Mucosa of descending colon (tissue), 3 donors: ENCODE measurements at places on chromosomes 7 and 10.

GRCh38 chr10:132520177-132520811 lies 17.3 kb upstream of the INPP5A start:
- no peak for DNase-seq

GRCh38 chr7:87225696-87226095 lies 6.2 kb upstream of the TMEM243 start:
- DNase-seq = no peak

DNA sequence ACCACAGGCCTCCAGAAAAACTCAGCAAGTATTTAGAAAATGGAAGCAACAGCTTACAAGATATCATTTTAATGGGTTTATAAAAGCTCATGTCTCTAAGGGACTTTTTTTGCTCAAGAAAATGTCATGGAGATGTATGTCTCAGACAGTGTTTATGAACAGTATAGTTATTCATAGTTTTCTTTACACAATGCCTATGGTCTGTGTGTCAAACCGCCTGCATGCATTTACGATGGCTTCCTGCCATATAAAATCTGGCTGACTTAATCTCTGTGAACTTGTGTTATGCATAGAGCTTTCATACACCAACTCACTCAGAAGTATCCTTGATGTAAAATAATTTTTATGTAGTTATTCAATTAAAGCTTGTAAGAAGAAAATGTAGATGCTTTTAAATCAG lies 1314.2 kb upstream of the LRRTM3 start:
- DNase-seq = no peak

DNA sequence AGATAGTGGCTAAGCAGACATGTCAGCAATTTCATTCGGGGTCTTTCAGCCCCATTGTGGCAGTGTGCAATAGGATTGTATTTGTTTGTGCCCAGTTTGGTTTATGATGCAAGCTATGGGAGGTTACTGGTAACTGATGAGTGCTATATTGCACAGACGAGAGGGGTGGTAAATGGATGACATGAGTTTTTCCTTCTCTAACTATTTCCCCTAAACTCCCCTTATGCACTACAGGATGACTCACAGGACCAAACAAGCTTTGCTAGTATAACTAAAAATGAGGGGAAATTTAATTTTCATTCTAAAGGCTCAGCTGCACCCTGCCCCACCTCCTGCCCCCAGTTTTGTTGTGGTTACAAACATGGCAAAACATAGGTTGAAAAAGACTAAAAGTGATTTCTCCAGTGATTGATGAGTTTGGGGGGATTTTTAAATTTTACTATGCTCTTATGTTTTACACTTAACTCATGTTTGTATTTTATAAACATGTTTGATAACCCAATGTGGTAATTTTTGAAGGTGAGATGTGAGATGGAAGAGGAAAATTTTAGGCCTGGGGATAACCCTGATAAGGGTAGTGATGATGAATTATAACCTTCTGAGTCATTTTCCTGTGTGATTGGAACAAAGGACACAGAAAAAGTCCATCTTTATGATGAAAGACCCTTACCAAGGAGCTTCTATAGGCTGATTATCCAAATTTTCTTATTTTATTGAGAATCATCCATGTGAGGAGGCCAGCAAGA lies 60.8 kb upstream of the NAMPT start:
- no peak for DNase-seq

- DNase-seq = no peak
Measured at GRCh38 chr10:26197248-26197647, 19.3 kb upstream of the GAD2 start.

GRCh38 chr7:155355176-155355575 lies 57.5 kb downstream of the INSIG1 start:
- no peak for DNase-seq

- DNase-seq = no peak
Measured at GRCh38 chr7:27125986-27126394, 4.6 kb downstream of the HOXA4 start.

DNA sequence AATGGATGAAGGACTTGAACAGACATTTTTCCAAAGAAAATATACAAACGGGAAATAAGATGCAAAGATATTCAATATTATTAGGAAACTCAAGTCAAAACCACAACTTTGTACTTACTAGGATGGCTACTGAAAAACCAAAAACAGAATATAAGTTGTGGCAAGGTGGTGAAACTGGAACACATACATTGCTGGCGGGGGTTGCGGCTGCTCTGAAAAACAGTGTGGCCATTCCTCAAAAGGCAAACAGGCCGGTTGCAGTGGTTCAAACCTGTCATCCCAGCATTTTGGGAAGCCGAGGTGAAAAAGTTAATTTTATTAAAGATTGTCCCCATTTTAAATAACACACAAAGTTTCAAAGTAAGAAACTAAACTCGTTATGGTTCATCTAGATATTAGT lies 9.9 kb upstream of the ZNF713 start:
- DNase-seq = no peak

- peak; percentile 26 for DNase-seq
Measured at GRCh38 chr7:134932707-134933370, 53.5 kb upstream of the AGBL3 start.

- DNase-seq = no peak
Measured at GRCh38 chr7:118995350-118995749, 770.8 kb downstream of the ANKRD7 start.

DNA sequence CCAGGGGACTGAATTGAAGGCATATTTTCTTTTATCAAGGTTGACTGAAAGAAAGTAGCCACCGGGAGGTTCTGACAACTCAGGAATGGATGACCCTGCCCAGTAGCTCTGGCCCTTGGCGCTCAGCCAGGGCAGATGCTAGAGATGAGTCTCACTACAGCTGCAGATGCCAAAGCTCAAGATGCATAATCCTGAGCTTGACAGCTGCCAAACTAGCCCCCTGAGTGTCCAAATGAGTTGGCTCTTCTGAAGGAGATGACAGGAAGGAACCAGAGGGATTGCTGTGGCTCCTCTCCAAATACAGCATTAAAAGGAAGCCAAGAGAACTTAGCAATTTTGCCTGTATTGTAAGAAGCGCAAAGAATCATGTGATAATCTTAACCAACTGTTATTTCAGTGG lies 78.4 kb downstream of the NXPH1 start:
- DNase-seq = no peak

GRCh38 chr7:83921941-83922607 lies 272.5 kb downstream of the SEMA3A start:
- no peak for DNase-seq

DNA sequence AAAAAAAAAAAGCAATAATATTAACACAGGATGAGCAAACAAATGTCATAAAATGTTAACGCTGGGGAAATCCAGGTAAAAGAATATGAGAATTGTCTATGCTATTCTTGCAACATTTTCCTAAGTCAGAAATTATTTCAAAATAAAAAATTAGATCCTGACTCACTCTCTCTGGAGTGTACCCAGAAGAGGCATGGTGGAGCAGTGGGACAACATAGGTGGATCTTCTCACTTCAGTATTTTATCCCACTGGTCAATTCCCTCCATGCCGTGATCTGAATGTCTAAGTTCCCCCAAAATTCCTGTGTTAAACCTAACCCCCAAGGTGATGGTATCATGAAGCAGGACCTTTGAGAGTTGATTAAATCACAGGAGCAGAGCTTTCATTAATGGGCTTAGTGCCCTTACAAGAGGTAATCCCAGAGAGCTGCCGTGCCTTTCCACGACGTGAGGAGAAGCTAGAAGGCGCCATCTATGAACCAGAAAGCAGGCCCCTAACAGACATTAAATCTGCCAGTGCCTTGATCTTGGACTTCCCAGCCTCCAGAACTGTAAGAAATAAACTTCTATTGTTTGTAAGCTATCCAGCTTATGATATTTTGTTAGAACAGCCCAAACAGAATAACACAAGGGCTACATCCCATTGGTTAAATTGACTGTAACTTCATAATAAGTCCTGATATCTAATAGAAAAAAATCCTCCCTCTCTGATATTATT lies 35.2 kb downstream of the USP6NL start:
- DNase-seq = no peak
